Urothelium cell line (cell line): ENCODE measurements at places on chromosomes 16 and 17.

GRCh38 chr16:78749745-78750268 is 650.4 kb downstream of the WWOX start:
- DNase-seq: no peak

- no peak for DNase-seq
Observed at GRCh38 chr17:41639492-41640473, 15.4 kb upstream of the KRT17 start.

GRCh38 chr17:2828397-2829038 is 32.3 kb downstream of the RAP1GAP2 start:
- DNase-seq: peak; percentile 79

GRCh38 chr17:20975566-20975965 is 67.2 kb downstream of the USP22 start:
- no peak for DNase-seq

DNA sequence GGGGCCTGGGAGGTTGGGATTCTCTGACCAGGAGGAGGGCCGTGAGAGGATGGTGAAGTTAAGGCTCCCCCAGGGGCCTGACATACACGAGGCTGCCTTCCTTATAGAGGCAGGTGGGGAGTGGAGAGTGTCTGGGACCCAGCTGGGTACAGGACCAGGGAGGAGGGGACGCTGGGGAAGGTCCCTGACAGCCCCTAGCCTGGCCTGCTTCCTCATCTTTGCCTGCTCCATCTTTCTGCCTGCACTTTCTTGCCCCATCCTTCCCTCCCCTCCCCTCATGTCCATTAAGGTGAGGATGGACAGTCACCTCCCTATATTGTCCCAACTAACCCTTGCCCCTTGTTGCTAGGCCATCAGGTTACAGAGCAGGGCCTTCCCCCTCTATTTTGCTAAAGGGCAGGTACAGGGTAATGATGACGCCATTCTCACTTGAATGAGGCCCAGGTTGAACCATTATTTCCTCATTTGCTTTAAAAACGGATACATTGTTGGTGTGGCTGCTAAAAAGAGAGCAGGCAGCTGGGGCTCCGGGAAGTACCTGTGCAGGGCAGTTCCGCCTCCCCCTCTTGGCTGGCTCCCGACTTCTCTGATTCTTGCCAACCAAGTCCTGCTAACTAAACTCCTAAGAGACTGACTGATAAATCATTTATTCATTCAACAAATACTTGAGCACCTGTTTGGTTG is 1.3 kb downstream of the C17orf99 start:
- no peak for DNase-seq
